ENCODE measurements at places on chromosomes 5 and 9.

DNA sequence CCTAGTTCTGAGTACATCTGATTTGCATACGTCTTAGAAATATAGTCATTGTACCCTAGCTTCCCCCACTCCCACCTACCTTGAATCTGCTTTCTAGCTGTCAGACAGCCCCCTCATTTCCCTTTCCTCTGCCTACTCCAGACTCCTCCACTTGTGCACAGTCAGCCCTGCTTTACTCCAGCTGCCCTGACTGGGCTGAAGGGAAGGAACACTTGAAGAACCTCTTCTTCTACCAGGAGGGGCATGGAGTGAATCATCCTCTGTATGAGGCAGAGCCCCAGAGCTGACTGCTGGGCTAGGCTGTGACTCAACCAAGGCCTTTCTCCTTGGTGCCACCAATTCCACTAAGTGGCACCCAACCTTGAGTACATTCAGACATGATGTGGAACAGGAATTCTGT is 18.1 kb upstream of the ZFR start:
- DNase-seq: no peak

- DNase-seq: no peak
Observed at GRCh38 chr5:107556575-107556974, 114.2 kb downstream of the EFNA5 start.

- DNase-seq: peak; percentile 59
Observed at GRCh38 chr9:32251539-32251938, 132.9 kb upstream of the ACO1 start.

DNA sequence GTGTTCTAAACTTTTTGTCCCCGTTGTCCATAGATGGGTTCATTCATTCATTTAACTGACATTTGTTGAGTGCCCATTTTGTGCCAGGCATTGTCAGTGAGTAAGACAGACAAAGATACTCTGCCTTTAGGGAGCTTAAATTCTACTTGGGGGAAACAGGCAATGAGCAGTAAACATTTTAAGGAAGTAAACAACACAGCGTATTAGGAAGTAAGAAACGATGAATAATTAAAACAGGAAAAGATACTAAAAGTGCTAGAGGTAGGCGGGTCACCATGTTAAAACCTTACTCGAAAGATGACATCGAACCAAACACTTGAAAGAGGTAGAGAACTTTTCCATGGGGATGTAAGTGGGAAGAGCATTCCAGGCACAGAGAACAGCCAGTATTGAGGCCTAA is 5.5 kb upstream of the MAML1 start:
- DNase-seq: no peak

GRCh38 chr9:20369391-20369790 is 252.9 kb downstream of the MLLT3 start:
- DNase-seq: no peak

DNA sequence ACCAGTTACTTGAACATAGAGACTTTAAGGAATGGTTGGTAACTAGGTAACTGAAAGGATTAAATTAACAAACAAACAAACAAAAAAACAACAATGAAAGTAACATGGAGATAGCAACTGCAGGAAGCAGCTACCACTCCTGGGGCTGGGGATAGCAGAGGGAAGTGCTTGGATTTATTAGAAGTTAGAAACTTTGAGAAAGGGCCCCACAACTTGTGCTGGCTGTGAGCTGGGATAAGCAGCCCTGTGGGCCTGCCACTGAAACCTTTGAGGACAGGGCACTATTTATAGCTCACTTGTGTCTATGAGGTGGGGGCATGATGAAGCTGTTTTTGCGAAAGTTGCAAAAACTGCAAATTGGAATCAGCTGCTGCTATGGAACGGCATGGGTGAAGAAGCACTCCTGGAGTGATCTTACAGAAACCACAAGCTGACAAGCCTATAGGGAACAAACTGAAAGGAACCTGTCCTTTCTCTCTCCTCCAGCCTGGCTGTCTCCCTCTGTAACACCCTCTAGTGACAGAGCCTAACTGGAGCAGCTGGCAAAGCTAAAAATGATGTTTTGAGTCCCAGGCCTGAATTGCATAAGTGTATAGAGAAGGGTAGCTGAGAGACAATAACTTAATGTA is 91.4 kb upstream of the RANBP6 start:
- DNase-seq: peak; percentile 25

- no peak for DNase-seq
Observed at GRCh38 chr9:1170918-1171317, 120.8 kb downstream of the DMRT2 start.

DNA sequence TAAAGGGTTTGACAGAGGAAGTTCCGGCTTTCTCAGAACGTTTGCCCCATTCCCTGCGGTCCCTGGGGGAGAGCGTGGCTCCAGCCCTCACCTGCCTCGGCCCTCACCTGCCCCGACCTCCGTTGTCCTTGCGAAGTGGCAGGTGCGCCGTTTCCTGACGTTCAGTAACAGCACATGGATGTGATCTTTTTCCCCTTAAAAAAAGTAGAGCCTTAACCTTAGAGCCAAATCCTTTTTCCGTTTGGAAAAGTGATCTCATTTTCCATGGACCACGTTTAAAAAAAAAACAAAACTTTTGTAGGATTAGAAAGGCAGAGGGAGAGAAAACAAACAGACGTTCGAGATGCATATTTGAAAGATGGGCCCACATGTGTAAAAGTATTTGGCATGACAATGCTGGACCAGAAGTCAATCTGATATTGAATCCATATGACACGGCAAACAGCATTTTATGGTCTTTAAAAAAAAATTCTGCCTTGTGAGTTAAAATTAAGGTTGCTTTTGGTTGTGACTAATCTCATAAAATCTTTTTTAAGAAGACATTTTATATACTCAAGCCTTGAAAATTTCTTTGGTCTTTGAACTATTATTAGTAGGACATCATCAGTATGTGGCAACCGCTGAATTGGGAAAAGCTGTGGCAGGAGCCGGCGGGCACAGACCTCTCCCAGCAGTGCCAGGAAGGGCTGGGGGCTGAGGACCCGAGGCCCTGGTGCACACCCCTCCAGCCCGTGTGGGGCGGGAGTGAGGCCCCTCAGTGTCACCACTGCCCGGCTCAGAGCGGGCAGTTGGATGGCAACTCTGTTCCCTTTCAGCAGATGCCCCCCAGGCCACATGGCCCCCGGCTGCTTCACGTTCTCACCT is 42.5 kb upstream of the EXOC3 start:
- DNase-seq: no peak

- DNase-seq: no peak
Observed at GRCh38 chr5:96961053-96961452, 25.2 kb downstream of the LNPEP start.

- no peak for DNase-seq
Observed at GRCh38 chr5:156595132-156595787, 254.8 kb upstream of the PPP1R2B start.

GRCh38 chr9:73038089-73038509 is 85.2 kb upstream of the ALDH1A1 start:
- no peak for DNase-seq

DNA sequence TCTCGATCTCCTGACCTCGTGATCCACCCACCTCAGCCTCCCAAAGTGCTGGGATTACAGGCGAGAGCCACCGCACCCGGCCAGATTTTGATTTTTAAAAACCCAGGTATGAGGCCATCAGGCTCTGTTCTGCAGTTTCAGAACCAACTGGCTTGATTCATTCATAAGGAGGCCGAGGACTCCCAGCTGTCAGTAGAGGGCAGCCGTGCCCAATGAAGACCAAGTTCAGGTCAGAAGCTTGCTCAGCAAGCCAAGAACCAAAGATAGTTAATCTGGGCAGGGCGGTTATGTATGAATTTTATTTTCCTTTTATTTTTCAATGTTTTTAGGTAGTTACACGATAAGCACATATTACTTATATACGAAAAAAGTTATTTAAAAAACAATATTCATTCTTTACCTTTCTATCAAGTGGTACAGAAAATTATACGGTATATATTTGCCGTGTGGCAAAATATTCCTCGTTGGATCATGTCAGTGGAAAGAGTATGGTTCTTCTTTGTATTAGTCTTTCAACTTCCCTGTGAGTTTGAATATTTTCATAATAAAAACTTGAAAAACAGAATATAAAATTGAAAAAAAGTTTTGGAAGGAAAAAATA is 18.0 kb downstream of the MGAT1 start:
- no peak for DNase-seq

DNA sequence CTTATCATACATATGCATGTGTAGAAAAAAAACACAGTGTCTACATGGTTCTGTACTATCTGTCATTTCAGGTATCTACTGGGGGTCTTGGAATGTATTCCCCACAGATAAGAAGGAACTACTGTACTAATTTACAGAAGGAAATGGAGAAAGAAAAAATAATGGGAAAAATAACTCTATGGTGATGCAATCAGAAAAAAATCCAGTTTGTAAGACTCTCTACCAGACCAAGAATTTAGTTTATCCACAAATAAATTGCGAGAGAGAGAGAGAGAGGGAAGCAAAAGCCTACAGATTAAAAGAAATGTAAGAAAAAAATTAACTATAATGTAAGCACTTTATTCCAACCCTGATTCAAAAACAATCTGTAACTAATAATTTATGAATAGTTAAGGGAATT is 708.6 kb upstream of the ZNF608 start:
- DNase-seq: no peak

- no peak for DNase-seq
Observed at GRCh38 chr5:180126716-180127681, 55.4 kb upstream of the RNF130 start.

GRCh38 chr5:132979976-132980375 is 16.5 kb upstream of the AFF4 start:
- DNase-seq: no peak

- DNase-seq: peak; percentile 64
Observed at GRCh38 chr9:71663216-71663615, 105.1 kb downstream of the CEMIP2 start.

DNA sequence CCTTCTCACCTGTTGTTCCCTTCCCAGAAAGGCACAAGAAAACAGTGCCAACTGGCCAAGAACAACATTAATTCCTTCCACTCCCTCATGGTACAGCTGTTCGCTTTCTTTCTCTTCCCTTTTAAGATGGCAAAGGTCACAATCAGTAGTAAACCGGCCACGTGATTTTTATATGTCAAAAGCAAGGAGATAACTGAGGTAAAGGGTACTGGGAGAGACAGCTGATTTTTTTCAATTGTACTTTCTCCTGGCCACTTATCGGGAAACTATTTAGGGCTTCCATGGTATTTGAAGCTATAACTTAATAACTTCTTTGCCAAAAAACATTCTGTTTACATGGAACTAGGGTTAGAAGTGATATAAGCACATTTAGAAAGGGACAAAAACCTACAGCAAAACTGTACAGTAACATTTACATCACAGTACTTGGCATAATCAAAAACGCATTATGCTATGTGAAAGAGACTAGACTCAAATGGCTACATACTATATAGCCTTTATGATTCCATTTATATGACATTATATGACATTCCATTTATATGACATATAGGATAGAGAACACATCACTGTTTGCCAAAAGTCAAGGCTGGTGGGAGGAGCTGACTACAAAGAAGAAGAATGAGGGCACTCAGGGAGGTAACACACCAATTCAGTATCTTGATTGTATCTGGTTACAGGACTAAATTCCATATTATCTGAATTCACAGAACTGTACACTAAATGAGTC is 24.8 kb downstream of the PLPP1 start:
- no peak for DNase-seq

DNA sequence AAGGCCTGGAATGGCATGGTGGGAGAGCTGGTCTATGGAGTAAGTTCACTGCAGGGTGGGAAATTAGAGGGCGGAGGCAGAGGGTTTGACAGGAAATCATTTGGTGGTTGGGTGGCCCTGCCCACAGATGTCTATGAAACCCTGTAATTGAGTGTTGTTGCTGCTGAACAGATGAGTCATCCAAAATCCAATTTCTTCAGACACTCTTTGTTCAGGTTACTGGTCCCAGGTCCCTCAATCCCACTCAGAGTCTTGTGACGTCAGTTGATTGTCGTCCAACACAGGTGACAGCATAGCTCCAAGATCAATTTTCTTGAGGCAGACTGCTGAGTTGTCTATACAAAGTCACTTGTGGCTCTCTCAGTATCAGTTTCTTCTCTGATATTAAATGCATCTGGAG is 208.6 kb downstream of the GRIA1 start:
- no peak for DNase-seq

- DNase-seq: no peak
Observed at GRCh38 chr5:24376210-24376609, 268.6 kb downstream of the CDH10 start.

DNA sequence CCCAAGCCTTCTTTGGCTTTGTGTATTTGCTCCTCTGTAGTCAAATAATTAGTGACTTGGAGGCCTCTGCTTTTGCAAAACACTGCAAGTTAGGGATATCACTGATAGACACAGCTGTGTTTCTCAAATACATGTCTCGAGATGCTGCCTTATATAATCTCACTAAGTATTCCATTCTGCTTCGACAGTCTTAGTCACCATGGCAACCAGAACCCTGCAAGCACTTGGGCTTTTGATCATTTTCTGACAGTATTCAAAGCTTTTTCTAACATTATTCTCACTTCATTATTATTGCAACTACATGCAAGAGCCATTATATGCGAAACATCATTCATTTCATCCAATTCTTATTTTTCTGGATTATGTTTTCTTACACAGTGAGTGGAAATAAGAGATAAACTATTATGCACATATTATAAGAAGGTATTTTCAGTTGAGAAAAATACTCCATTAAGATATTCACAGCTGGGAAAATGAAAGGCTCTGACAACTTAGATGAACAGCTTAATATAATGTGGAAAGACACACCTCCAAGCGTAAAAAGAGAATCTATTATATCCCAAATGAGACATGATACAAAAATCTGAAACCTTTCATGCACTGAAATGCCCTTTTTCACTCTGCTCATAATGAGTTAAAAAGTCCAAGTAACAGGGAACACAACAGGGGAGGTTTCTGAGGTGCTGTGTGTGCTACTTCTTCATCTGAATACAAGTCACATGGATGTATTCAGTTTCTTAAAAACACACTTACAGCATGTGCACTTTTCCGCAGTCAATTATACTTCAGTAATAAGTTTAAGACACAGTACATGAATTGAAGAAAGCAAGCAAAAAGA is 93.9 kb downstream of the SCAI start:
- DNase-seq: no peak

GRCh38 chr9:35116539-35116897 is 856 bp upstream of the ATOSB start:
- DNase-seq: no peak

DNA sequence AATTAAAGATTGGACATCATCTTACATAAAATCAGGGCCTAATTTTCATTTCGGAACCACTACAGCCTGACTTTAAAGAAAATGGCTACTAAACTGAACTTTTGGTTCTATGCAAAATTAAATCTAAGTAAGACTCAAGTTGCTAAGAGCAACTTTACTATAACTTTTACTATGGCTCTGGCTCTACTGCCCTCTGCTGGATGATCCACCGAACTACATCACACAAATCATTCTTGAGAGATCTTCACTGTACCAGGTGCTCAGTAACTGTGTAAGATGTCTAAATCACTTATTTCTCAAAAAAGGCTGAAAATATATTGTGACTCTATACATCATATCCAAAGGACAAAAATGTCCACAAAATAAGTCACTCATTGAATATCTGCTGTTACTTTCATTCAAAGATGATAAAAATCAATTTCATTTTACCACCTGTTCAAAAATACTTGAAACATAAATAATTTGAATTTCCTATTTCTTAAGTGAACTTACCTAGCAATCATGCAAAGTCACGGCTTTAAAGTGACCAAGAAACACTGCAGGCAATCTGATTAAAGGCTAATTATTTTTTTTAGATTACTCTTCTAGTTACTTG is 13.5 kb downstream of the MOCS2 start:
- peak; percentile 25 for DNase-seq

All from NT2/D1 (cell line).